Cortex of kidney (tissue), 1 donor: ENCODE measurements at places on chromosomes 3 and 15.

GRCh38 chr15:100633763-100634075, 31.3 kb downstream of the ASB7 start:
- DNase-seq, result no peak

- no peak for DNase-seq
These were observed 41.8 kb downstream of the ITGA11 start for GRCh38 chr15:68389936-68390817.

DNA sequence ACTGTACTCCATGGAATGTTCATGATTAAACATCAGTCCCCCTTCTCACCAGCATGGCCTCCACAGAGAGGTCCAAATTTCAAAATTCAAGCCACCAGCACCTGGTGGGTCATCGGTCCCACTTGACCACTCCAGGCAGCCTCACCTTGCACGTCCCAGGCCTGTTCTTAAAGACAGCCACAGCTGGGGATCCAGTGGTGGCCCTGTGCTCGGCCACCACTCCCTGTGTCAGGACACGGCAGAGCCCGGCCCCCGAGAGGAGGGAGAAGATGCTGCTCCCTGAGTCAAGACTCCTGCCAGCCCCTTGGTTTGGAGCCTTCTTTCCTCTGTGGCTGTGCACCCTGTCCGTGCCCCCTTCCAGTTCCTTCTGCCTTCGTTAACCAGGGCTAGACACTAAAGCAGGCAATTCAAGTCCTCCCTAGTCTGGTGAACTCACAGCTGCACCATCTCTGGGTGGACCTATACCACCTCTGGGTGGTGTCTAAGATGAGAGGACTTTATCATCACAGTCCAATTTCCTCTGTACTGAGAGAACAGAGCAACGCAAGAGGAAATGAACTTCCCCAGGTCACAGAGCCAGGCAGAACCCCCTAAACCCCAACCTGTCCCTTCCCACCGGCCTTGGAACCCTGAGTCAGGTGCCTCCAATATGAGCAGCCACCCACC, 97.1 kb downstream of the MEGF11 start:
- no peak for DNase-seq

GRCh38 chr3:183244981-183245476, 8.0 kb upstream of the B3GNT5 start:
- no peak for DNase-seq

DNA sequence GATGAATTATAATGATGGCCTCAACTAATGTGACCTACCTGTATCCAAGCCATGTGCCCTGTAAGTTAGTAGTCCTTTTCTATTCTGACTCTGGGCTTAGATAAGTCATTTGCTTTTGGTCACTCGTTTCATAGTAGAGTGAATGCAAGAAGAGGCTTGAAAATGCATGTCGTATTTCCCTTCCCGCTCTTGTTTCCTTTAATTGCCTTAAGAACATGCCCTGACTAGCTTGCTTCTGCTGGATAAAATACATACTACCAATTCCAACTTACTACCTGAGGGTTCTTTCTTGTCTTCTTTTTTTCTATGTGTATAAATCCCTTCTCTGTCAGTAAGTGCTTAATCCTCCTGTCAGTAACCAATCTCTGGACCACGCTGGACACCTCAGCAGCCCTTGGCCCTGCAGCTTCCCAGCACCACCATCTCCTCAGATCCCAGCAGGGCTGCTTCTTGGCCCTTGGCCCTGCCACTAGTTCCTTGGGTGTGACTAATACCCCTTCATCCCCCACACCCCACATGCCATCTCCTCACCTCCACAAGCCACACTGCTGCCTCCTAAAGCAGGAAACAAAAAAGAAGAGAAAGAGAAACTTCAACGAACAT, 771.7 kb downstream of the IGSF11 start:
- no peak for DNase-seq

DNA sequence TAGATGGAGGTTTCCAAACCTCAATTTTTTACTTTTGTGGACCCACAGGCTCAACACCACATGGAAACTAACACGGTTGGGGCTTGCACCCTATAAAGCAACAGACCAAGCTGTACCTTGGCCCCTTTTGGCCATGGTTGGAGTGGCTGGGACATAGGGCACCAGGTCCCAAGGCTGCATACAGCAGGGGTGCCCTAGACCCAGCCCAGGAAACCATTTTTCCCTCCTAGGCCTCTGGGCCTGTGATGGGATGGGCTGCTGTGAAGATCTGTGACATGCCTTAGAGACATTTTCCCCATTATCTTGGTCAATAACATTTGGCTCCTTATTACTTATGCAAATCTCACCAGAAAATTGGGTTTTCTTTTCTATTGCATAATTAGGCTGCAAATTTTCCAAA, 337.0 kb upstream of the CADM2 start:
- DNase-seq, result no peak

GRCh38 chr15:64951777-64952418, 37.8 kb downstream of the SPG21 start:
- DNase-seq, result no peak

DNA sequence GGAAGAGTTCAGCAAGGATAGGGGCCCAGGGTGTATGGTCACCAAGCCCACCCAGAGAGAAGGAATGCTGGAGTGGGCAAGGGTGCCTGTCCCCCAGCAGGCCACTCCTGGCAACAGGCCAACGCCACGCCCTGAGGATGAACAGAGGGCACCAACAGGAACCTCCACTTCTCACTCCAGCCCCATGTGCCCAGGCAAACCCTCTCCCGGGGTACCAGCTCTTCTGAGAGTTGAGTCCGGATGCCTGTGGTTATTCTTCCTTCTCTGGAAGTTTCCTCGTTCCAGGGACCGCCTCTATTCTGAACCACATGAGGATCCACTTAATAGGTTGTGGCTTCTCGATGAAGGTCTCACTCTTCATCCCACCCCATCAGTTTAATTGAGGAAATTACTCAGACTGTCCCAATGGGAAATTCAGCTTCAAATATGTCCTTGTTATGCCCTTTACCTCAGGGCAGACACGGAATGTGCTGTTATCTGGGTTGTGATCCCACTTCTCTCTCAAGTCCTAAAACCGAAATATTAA, 114.3 kb downstream of the LIPC start:
- no peak for DNase-seq

DNA sequence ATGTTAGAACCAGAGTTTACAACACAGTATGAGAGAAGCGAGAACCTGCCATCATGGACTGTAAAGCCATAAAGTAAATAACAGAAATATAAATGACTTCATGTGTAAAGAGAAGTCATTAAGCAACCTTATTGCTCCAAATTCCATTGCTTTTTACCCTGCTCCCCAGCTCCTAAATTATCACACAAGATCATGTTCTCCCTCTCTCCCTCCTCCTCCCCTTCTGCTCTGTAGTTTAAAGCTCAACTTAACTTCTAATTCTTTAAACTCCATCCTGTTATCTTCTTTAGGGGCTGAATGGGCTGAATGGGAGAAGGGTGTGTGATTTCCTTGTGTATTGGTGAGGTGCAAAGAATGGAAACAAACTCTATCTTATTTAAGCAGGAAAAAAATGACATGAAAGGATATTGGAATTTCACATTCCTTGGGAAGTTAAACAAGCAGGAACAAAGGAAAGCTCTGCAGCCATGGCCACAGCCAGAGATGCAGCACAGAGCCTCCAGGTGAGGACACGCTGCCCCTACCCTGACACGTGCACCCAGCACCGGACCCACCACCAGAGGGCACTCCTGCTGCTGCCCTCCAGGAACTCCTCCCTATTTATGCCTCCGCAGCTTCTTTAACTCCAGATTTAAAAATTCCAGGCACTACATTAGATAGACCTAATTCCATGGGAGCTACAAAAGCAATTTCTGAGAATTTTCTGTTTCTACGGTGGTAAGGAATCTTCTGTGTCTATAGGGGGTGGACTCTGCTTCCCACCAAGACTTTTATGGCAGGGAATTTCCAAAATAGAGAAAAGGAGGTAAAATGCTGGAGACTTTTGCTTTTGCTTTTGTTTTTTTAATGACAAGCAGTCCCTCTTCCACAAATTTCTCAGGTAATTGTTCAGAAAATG, 76.9 kb upstream of the ABI3BP start:
- no peak for DNase-seq

DNA sequence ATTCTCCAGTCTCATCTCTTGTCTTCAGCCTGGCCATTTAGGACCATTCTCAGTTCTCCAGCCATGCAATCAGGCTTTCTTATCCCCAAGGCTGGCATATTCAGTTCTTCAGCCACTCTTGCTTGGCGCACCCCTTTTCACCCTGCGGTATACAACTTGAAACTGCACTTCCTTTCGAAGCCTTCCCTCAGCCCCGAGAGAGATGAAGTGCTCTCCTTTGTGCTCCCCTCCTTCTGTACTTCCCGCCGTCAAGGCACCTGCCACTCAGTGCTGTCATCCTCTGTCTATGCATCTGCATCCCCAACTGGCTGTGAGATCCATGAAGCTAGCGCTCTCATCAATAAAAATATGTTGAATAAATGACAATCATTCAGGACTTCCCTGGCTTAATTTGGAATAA, 45.7 kb downstream of the MORC1 start:
- DNase-seq, result no peak

DNA sequence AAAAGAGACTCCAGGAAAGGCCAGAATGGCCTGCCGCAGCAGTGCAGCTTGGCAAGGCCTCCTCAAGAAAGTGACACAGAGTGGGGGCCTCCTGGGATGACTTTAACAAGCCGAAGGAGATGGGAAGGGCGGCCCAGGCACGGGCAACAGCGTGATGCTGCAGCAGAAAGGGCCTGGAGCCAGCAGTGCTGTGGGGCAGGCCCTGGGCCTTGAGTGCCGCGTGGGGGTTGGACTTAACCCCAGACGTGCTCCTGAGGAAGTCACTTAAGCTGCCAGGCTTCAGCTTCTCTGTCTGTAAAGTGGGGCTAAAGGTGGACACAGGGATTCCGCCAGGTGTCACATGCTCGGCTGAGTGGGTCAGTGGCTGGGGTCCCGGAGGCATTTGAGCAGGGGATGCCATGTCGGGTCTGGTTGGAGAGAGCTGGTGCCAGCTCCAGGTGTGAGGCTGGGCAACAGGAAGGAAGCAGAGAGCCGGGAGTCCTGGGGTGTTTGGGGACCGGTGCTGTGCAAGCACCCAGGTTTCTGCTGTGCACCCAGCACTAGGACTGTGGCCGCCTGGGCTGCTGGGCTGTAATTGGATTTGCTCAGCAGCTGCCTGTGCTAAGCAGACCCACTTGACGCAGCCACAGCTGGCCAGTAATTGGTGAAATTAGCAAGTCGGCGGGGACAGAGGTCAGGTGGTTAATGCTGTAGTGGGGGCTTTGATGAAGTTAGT, 7.8 kb downstream of the DNAJB8 start:
- no peak for DNase-seq

DNA sequence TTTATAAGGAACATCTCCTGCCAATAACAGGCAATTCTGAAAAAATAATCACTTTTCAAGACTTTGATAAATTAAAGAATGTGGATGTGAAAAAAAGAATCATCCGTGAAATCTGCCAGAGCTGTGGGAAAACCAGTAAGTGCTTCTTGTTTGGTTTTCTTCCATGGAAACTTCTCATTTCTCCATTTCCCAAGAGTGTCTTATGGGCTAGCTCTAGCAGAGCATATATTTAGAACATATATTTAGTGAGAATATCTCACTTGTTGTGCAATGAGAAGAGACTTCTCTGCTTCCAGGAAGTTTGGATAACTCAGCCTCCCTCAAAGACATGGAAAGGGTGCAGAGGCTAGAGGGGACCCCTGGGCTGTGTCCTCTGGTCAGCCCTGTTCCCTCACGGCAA, 49.9 kb downstream of the COL6A5 start:
- no peak for DNase-seq

DNA sequence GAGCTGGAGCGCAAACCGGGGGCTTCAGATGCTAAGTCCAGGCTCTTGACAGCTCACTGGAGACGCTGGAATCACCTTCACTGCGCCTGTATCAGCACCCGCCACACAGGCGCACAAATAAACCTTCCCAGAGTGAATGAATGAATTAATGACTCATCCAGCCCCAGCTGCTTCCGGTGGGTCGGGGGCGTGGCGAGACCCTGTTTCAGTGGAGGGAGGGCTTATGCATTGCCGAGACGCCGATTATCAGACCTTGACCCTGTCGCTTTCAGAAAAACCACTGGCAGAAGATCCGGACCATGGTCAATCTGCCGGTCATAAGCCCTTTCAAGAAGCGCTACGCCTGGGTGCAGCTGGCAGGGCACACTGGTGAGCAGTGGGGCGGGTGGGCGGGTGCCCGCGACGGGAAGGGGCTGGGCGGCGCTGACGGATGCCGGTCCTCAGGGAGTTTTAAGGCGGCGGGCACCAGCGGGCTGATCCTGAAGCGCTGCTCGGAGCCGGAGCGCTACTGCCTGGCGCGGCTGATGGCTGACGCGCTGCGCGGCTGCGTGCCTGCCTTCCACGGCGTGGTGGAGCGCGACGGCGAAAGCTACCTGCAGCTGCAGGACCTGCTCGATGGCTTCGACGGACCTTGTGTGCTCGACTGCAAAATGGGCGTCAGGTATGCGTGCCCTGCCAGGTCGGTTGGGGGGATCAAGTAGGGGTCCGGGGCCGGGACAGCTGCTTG, 7.7 kb downstream of the ITPKA start:
- no peak for DNase-seq

DNA sequence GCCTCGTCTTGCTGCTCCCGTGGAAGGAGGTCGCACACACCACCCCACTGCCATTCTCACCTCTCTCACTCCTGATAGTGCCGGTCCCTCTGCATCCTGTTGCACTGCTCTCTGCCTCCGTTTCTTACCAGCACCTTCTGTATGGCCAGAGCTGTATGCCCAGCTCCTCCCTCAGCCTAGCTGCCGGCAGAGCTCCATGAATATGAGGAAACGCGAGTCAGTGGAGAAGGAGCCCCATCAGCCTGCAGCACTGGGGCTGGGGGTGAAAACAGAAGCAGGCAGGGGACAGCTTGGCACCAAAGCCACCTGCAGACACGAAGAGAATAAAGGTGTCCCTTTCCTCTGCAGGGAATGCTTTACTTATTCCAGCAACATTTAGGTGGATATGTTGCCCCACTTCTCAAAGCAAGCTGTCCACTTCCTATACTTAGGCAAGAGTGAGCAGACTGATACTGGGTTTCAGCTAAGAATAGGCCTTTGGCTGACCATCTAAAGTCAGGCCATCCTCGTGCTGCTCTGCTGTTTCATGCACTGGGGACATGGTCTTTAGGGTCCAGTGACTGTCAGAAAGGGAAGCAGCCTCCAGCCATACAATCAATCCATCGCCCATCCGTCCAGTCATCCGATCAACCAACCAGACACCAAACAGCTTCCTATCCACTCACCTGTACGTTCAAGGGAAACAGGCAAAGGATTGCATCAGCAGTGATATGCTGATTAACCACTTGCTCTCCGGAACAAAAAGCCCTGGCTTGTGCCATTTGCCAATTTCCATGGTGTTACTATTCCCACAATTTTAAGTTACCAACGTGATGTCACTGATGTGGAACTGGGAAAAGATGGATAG, 222.7 kb downstream of the XXYLT1 start:
- DNase-seq, result no peak

DNA sequence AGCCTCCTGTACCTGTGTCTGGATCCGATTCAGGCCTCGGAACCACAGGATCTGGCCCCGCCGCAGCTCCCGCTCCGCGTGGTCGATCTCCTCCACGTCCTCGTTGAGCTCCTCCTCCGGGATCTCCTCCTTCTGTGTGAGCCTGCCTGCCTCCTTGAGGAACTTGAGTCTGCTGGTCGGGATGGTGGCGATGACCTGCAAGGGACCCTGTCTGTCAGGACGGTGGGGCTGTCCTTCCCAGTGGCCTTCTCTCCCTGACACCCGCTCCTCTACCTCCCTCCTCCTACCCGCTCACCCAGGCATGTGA, 17.2 kb upstream of the SEC13 start:
- no peak for DNase-seq
